ENCODE measurements at places on chromosomes 6 and 20. TPM values are rescaled to one million over a fixed set of nuclear protein-coding genes. Genes with fewer than 3 reads are reported as not detected.

NTSR1 gene
- total RNA-seq, result not detected

TSHZ2 gene
- total RNA-seq, result 24.9 TPM

RNF182 gene
- 0.60 TPM for total RNA-seq

- DNase-seq, result no peak
- no peaks in the 10 kb centered on the region for H3K27me3 ChIP-seq
- H3K4me1 ChIP-seq, result no peaks in the 10 kb centered on the region
- no peak overlapping the region for H3K27ac ChIP-seq
- no peaks in the 10 kb centered on the region for H3K36me3 ChIP-seq
Measured at GRCh38 chr6:140486450-140487361, 1112.3 kb upstream of the CITED2 start.

DNA sequence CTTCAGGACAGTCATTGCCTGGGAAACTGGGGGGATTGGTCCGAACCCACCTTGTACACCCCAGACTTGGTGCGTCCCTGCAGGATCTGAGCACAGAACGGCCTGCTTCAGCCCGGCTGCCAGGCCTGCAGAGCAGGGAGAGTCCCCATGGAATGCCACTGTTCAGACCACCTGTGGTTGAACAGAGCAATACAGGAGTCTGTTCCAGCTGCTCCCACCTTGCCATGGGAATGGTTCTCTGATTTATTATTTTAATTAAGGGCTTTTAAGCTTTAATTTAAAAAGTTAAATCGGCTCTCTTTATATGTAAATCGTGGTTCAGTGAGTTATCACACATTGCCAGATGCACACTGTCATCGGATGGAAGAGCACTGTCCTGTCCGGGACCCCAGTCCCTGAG lies 310.4 kb downstream of the CDH4 start:
- H3K36me3 ChIP-seq, result no peaks in the 10 kb centered on the region
- H3K4me1 ChIP-seq, result no peaks in the 10 kb centered on the region
- no peak overlapping the region for H3K27ac ChIP-seq
- no peak overlapping the region for H3K4me3 ChIP-seq
- no peak for DNase-seq
- H3K27me3 ChIP-seq, result no peaks in the 10 kb centered on the region

GRCh38 chr6:25359191-25359861 lies 80.2 kb downstream of the CARMIL1 start:
- no peaks in the 10 kb centered on the region for H3K27me3 ChIP-seq
- H3K4me3 ChIP-seq, result no peak overlapping the region

- H3K27ac ChIP-seq, result no peak overlapping the region
- DNase-seq, result no peak
- no peaks in the 10 kb centered on the region for H3K36me3 ChIP-seq
- no peak overlapping the region for H3K4me3 ChIP-seq
Measured at GRCh38 chr20:35311409-35311808, 19.2 kb upstream of the FAM83C start.
